ENCODE measurements at places on chromosomes 7 and 10. TPM values are rescaled to one million over a fixed set of nuclear protein-coding genes. Genes with fewer than 3 reads are reported as not detected.

Gene CCDC146
- 0.91 TPM for total RNA-seq

Gene TDRD1
- not detected for total RNA-seq

Gene CPN1
- 8.6 TPM for total RNA-seq

Gene ADCYAP1R1
- total RNA-seq = not detected

Gene TMEM236
- not detected for total RNA-seq

Gene C10orf105
- total RNA-seq = not detected

Gene ZNF467
- 0.34 TPM for total RNA-seq

Gene PIK3CG
- total RNA-seq = 0.30 TPM
